Dermis microvascular lymphatic vessel endothelial cell (primary cell): ENCODE measurements at places on chromosomes 5 and 9. TPM values are rescaled to one million over a fixed set of nuclear protein-coding genes. Genes with fewer than 3 reads are reported as not detected.

Gene CACNA1B
- total RNA-seq = under 0.01 TPM in 2 replicates

Gene RAB3C
- total RNA-seq = under 0.01 and 0.38 TPM in 2 replicates

Gene SH3PXD2B
- 12.5 and 24.3 TPM in 2 replicates for total RNA-seq

Gene CCL19
- not detected in 2 replicates for total RNA-seq

Gene HRH2
- total RNA-seq = 0.13 TPM in 1 of 2 replicates, not detected in the other

Gene SH3RF2
- total RNA-seq = 0.13 TPM in 1 of 2 replicates, not detected in the other

Gene PHF24
- under 0.01 TPM in 1 of 2 replicates, not detected in the other for total RNA-seq

Gene TIMD4
- total RNA-seq = not detected in 2 replicates

Gene SNCB
- total RNA-seq = 0.76 and 1.2 TPM in 2 replicates

Gene FAM221B
- total RNA-seq = not detected in 2 replicates

Gene FCN1
- total RNA-seq = not detected in 2 replicates

Gene RNF208
- under 0.01 and 0.13 TPM in 2 replicates for total RNA-seq

Gene RCL1
- 9.1 and 10.6 TPM in 2 replicates for total RNA-seq

Gene UBTD2
- 15.7 and 18.3 TPM in 2 replicates for total RNA-seq

Gene ROPN1L
- total RNA-seq = 1.6 and 2.2 TPM in 2 replicates

Gene AMBP
- not detected in 2 replicates for total RNA-seq

Gene HTR1A
- total RNA-seq = not detected in 2 replicates

Gene PCDH12
- total RNA-seq = 22.9 and 29.7 TPM in 2 replicates

Gene SUSD1
- total RNA-seq = 35.4 and 35.9 TPM in 2 replicates

Gene PJA2
- total RNA-seq = 53.3 and 64.4 TPM in 2 replicates

Gene CNTNAP3B
- 34.4 and 143 TPM in 2 replicates for total RNA-seq

Gene NIM1K
- total RNA-seq = 0.13 TPM in 1 of 2 replicates, not detected in the other

Gene IFNK
- total RNA-seq = not detected in 2 replicates

Gene FOXD4
- total RNA-seq = 0.13 TPM in 2 replicates
